Karpas-422 (cell line): ENCODE measurements at places on chromosomes 7 and 10.

DNA sequence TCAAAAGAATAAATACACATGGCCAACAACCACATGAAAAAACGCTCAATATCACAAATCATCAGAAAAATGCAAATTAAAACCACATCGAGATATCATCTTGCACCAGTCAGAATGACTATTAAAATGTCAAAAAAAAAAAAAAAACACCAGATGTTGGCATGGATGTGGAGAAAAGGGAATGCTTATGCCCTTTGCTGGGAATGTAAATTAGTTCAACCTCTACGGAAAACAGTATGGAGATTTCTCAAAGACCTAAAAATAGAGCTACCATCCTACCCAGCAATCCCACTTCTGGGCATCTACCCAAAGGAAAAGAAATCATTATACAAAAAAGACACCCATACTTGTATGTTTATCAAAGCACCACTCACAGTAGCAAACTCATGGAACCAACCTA lies 45.0 kb upstream of the DIP2C start:
- no peak for DNase-seq

GRCh38 chr10:131983780-131984179 lies 2.1 kb upstream of the BNIP3 start:
- DNase-seq = no peak

GRCh38 chr7:83119026-83119382 lies 43.7 kb downstream of the PCLO start:
- no peak for DNase-seq

DNA sequence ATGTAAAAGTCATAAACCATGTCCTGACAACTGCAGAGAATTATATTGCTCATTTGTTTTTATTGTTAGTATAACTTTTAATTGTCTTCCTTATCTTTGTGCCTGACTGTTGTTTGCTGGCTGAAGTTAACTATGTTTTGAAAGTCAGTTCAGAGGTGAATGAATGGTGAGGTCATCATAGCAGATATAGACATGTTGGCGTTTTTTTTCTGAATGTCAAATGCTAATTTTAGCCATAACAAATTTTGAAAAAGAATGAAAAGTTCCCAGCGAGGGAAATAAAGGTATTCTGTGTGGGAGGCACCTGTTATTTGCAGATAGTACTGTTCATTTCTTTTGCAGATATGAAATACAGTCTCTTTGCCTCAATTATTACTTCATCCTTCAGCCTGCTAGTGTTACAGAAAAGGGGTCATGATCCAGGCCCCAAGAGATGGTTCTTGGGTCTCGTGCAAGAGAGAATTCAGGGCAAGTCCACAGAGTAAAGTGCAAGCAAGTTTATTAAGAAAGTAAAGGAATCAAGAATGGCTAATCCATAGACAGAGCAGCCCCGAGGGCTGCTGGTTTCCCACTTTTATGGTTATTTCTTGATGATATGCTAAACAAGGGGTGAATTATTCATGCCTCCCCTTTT lies 96.5 kb downstream of the CAMK1D start:
- no peak for DNase-seq

DNA sequence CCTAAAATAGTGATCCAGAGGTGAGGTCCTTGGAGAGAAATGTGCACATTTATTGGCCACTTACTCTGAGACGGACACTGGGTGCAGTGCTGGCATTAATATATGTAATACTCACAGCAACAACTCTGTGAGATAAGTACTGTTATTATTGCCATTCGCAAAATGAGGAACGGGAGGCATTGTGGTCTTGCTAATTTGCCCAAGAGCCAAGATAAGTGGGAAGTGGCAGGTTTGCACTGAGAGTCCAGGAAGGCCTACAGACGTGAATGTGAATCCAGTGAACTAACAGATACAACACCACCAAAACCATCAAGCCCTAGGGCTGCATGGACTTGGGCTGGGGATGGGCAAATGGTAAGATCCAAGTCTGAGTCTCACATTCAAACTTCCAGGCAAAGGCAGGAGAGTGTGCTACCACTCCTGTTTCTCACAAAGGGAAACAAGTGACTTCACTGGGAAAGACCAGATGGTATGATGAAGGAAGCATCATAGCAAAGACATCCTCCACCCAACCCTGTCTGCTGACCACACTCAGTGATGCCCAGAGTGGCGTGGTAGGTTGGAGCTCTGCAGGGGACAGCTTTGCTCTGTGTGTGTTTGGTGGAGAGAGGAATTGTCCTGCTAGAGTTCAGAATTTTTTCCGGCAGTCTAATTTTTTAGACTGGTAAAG lies 19.2 kb downstream of the TMEM273 start:
- no peak for DNase-seq

DNA sequence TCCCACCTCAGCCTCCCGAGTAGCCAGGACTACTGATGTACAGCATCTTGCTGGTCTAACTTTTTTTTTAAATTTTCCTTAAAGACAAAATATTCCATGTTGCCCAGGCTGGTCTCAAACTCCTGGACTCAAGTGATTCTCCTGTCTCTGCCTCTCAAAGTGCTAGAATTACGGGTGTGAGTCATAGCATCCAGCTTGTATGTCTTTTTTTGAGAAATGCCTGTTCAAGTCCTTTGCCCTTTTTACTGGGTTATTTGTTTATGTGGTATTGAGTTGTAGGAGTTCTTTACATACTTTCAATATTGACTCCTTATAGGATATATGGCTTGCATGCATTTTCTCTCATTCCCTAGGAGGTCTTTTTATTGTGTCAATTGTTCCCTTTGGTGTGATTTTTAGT lies 486.4 kb downstream of the MAGI2 start:
- no peak for DNase-seq

DNA sequence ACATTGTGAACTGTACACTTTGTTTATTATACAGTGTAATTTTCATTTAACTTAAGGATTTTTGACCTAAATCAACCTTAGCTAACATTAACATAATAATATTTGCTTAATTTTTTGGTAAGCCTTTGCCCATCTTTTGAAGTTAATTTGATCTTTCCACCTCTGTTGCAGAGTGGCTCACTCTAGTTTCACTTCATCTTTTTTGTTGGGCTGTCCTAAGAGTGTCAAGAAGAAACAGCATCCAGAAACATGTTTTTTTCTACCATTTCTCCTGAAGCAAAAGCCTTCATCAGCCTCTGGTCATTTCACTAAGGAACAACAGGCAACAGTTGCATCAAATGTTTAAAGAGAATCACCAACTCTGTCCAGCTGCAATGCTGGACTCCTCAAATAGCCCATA lies 824.7 kb downstream of the REEP3 start:
- DNase-seq = peak; percentile 53

- DNase-seq = no peak
Measured at GRCh38 chr7:130218806-130219620, 11.4 kb downstream of the SSMEM1 start.
